ENCODE measurements at places on chromosomes 6 and 20.

- peak; percentile 87 for DNase-seq
Observed at GRCh38 chr6:30690403-30691207, at the start of gene NRM. TSS of gene NRM (minus strand) at chr6:30690984. CDS start at chr6:30690974, 10 bp downstream.

GRCh38 chr6:17099401-17100059 is 2.3 kb upstream of the STMND1 start:
- DNase-seq, result no peak

DNA sequence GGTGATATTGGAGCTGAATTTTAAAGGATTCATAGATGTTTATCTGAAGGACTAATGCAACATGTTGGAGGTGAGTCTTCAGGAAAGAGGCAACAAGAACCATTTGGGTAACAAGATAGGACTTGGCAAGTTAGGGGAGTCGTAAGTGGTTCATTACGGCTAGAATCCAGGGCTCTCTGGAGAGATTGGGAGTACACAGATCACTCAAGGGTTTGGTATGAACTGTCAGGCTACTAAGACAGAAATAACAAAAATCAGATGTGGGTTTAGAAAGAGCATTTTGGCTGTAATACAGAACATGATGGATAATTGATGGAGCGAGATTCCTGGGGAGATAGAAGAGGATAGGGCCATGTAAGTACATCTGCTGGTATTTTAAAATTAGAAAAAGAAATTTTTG is 86.3 kb upstream of the ESR1 start:
- no peak for DNase-seq

DNA sequence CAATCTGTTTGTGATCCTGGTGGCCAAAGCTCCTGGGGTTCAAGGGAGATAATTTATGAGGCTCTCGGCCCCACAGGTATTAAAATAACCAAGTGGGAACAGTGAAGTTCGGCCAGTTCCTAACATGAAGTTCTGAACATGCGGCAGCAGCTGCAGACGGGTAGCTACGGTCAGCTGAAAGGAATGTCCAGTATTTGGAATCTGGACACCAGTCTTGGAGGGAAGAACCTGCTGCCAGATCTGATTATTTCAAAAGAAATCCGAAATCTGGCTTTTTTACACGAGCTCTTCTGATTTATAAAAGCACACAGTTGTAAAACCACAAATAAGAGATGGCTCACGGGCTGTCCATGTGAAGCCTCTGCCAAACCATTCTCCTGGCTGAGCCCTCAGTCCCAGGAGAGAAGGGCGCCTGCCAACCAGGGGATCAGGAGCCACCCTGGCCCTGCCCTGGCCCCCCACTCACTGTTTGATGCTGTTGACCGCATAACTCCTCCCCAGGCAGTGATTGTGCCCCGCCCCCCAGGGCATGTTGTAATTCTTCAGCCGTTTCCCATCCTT is 28.2 kb upstream of the KCNB1 start:
- DNase-seq, result peak; percentile 71

GRCh38 chr6:140660295-140660694 is 1285.8 kb upstream of the CITED2 start:
- no peak for DNase-seq

DNA sequence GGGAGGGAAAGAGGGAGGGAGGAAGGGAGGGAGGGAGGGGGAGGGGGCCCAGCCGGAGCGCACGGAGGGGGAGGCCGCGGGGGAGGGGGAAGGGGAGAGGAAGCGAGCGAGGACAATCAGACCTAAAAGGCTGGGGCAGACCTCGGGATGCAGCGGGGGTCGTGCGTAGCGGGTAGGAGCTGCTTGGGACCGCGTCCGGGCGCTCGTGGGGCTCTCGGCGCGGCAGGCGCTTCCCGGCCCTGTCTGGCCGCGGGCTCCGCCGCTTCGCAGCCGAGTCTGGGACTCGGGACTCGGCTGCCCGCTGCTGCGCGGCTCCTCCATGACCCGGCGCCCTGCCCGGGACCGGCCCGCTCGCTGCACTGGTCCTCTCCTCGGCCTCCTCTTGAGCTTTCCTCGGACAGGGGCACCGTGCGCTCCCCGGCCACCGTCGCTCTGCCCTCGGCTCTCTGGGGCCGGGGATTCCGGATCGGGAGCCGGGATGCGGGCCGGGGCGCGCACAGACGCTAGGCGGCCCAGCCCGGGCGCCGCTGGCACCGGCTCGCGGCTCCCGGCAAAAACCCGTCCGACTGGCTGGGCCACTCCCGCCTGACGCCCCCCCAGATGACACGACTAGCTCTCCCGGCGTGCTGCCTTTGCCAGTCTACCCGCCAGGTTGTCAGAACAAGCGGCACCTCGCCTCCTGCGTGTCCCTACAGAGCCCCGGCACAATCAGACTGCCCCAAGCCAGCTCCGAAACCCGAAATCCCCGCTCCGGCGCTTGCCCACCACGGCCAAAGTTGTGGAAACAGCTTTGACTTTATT is 2.2 kb downstream of the TFAP2A start:
- DNase-seq, result peak; percentile 73

DNA sequence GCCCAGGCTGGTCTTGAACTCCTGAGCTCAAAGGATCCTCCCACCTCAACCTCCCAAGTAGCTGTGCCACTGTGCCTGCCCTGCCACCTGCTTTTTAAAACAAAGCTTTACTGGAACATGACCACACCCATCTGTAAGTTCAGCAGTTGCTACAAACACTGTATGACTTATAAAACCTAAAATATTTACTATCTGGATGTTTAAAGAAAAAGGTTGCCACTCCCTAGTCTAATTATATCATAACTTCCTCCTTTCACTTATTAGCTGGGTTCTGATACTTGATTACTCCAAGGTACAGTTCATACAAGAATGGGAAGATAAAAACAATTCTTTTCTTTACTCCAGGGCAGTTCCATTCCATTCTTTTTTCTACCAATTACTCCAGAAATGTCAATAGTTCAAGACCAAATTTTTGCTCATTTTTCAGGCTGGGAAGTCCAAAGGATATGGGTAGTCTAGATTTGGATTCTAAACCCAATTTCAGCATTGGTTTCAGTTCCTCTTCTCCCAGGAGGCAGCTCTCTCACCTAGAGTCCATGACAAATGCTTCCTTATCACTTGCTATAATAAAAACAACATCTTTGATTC is 63.1 kb downstream of the SEC63 start:
- DNase-seq, result no peak

GRCh38 chr6:122998403-122998975 is 2.5 kb downstream of the CLVS2 start:
- DNase-seq, result no peak

DNA sequence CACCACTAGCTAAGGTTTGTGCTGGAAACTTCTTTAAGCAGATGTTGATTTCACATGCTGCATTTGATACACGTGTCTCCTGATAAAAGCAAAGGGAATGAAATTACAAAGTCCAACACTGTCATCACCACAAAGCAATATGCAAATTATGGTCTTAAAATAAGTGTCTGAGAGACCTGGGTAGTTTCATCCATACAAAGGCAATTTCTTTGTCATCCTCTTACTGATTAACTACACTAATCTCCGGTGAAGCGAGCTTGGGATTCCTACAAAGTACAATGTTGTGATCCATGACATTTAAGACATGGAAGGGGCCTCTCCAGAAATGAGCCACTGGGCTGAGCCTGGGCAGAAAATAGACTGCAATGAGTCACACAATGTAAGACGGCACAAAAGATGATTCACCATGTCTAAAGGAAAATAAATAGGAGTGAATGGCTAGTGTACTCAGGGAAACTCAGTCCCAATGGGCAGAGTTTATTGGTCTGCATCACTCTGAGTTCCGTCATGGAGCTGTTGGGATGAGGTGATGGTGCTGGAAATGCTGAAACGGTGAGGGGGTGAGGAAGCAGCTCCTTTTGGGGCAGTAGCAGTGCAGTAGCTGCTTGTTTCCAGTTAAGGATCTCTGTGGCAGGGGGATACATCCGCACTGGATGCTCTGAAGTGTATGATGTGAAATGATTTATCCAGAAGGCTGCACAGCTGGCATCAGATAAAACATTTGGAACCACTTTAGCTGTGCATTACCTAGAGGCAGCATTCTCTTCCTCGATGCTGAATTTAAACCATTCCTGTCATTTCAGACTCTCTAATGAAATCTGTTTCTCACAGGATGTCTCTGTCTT is 103.3 kb downstream of the IBTK start:
- peak; percentile 28 for DNase-seq

GRCh38 chr20:60789399-60789798 is 462.7 kb upstream of the CDH4 start:
- no peak for DNase-seq

DNA sequence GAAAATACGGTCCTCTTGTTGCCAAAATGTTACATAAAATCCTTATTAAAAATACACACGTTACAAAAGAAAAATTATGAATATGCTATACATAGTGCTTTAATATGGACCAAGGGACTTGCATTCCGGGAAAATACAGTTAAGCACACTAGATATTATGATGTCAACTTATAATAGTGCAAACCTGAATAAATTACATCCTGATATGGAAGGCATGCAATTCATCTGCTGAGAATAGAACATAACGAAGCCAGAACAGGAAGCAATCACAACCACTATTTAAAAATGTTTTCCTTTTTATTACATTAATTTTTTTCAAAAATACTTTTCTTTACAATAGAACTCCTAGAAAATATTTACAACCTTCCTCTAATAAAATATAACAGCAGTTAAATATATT is 7.8 kb upstream of the MRPS10 start:
- DNase-seq, result no peak

All from lower leg skin (tissue), 4 donors.